ENCODE measurements at places on chromosomes 1 and 21.
A peak's percentile ranks its signal among the peaks of the same experiment; 100 is the strongest.

DNA sequence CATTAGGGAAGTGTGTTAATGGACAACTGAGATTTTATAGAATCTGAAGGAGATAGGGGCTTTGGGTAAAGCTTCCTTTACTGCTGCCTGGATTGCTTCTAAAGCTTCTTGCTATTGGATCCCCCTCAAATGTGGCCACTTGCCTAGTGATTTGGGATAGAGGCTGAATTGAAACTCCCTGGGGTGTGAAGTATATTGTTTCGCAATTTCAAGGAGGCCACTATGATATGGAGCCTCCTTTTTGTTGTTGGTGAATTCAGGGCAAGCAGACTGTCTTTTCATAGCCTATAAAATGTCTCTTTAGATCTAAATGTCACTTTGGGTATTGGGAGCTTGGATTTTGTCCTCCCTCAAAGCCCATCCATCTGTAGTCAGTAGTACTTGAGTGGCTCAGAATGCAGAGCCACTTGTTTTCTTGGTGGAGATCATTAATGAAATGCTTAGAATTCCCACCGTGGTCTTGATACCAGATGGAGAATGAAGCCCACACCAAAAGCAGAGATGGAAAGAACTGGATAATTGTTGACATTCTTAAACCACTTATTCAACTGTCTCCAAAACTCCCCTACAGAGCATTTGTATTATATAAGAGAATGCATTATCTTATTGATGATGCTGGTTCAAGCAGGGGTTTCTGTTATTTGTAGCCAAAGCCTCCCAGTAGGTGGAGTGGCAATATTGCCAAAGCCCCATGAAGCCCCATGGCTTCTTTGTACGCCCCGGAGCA, 144.3 kb upstream of the KCNE2 start:
- no peak for DNase-seq

DNA sequence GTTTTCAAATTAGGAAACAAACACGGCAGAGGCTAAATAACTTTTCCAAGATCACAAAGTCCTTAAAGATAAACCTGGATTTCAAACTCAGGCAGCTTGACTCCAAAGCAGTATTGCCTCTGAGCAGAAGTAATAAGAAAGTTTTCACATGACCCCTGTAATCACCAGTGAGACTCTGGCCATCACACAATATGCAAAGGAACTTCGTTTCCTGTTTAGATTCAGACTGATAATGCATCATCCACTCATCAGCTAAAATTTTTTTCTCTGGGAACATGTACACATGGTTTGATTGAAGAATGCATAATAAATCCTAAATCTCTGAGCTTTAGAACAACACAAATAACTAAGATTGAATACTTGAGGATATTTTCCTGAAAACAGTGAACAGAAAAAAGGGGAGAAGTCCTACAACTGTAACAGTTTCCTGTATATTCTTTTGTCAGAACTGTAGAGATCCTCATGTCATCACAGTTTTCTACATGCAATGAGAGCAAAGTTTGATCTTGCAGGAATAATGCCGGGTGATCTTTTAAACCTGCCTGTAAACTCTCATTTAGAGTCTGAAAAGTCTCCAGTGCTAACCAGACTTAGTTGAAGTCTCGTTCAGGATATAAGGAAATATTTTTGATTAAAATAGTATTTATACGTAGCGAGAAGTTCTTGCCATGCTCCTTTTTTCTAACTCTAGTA, 225.3 kb downstream of the SPATA17 start:
- DNase-seq: no peak

DNA sequence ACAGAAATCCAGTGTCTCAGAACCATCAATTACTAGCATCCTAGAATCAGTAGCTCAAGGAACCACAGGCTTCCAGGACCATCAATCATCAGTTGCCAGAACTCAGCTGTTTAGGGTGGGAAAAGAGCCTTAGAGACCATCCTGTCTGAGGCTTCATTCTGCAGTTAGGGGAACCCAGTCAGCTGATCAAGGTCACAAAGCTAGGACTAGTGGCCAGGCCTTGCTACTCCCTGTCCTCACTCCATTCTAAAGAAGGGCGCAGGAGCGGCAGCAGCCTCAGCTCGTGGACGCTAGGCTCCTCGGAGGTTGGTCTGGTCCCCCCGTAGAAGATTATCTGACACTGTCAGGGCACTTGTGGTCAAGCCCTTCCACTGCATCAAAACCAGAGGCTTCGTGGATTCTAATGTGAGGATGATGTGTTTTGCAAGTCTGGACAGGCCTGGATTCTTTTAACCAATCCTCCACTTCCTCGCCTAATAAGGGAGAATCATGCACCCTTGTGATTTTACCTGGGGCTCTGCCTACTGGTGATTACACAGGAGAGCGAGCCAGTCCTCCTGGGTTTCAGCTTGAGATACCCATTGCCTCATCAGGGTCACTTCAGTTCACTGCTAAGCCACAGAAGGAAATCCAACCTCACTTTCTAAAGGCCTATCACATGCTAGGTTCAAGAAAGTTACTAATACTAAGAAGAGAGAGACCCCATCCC, 41.7 kb upstream of the IFFO2 start:
- DNase-seq: no peak

GRCh38 chr1:199550199-199551065, 477.1 kb upstream of the NR5A2 start:
- DNase-seq: no peak

- DNase-seq: no peak
These were observed 20.1 kb downstream of the KIAA0040 start for GRCh38 chr1:175172503-175172902.

GRCh38 chr21:45524756-45525152, 17.5 kb downstream of the SLC19A1 start:
- DNase-seq: no peak

DNA sequence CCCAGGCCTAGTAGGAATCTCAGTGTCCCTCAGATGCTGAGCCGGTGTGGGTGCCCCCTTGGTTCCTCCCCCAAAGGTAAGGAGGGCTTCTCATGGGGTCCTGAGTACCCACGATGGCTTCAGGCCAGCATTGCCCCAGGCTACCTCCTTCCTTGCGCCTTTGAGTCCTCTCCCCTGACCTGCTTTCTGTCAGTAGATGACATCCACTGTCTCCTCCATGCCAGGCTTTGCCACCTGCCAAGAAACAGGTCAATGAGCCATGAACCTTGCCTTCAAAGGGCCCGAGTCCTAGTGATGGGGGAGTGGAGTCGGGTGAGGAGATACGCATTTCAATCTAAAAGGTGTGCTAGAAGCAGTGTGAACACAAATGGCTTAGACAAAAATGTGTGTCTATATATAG, 15.6 kb downstream of the WNT4 start:
- DNase-seq: no peak

DNA sequence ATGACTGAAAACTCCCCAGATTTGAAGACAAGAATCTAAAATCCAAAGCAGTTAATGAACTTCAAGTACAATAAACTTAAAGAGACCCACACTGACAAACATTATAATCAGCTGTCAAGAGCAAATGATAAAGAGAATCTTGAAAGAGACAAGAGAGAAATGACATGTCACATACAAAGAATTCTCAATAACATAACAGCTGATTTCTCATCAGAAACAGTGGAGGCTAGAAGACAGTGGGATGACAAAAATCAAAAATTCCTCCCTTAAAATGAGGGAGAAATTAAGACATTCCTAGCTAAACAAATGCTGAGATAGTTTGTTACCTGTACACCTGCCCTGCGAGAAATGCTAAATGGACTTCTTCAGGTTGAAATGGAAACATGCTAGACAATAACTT, 36.0 kb upstream of the COA6 start:
- no peak for DNase-seq

- DNase-seq: no peak
These were observed 381.9 kb downstream of the SETD4 start for GRCh38 chr21:35678393-35678792.

GRCh38 chr1:31760471-31761470, 3.4 kb downstream of the ADGRB2 start:
- DNase-seq: peak; percentile 75

GRCh38 chr1:53413175-53414001, 45.8 kb upstream of the DMRTB1 start:
- peak; percentile 15 for DNase-seq

DNA sequence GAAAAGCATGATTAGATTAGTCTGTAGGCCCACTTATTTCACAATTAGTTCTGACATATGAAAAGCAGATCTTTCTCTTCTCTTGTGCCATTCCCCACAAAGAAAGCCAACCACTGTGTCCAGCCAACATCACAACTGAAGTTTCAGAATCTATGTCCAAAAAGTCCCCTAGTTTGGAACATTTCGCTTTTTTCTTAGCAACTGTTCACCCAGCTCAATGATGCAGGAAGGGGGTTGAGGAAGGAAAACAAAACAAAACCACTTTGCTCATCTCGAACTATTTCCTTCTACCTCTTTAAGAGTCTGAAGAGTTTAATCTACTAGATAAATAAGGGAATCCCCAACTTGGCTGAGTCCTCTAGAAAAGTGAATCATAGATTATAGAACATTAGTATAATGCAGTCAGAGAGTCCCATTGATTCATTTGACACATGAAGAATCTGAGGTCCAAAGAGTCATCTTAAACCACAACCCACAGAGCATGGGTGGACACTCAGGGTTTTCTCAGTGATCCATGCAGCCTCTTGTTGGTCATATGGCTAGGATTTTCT, 159.3 kb upstream of the SGIP1 start:
- peak; percentile 57 for DNase-seq

GRCh38 chr1:65478379-65479026, 58.0 kb downstream of the LEPR start:
- DNase-seq: no peak

DNA sequence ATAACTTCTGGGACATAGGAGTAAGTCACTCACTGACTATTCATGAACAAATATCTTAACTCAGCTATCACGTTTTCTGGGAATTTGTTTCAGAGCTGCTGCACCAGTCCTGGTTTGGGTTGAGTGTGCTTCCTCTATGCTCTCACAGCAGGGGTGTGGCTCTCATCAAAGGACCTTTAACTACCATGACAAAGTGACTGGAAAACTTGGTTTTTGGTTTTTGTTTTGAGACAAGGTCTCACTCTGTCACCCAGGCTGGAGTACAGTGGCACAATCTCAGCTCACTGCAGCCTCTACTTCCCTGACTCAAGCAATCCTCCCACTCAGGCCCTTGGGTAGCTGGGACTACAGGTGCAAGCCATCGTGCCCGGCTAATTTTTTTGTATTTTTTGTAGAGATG, 4.1 kb downstream of the ILDR2 start:
- no peak for DNase-seq

- no peak for DNase-seq
These were observed 163.4 kb upstream of the TMEM51 start for GRCh38 chr1:14989931-14990728.

DNA sequence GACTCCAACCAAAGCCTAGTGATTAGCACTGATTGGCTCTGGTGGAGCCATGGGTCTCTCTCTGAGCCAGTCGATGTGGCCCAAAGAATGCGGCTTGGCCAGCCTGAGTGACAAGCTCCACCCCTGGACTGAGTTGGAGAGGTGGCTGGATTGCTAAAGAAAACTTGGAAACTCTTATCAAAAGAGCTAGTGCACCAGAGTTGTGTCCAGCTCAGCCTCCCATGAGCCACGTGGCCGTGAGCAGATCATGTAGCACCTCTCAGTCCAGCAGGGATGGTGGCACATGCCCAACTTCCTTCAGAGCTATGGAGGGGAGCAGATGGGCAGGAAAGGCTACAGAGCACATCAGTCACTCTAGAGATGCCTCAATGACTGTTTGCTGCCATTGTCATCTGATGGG, 142.8 kb upstream of the VAMP3 start:
- DNase-seq: no peak

- DNase-seq: no peak
These were observed 262.1 kb downstream of the BRINP2 start for GRCh38 chr1:177432897-177433296.

GRCh38 chr1:202374099-202374498, 25.6 kb downstream of the PPP1R12B start:
- DNase-seq: no peak

DNA sequence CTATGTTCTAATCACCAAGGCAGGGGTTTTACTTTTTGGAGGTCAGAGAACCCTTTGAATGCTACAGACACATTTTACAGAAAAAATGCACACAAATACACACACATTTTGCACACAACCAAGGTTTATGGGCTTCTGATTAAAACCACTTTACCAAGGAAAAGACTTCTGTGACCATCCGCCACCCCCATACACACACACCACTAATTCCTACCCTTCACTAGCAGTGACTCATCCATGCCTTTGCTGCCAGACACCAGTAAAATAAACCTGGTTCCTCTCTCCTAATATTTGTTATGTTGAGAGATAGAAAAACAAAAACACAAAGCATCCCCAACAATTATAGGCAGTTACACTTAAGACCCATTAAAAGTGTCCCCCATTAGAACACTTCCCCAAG, 12.9 kb downstream of the PIGM start:
- DNase-seq: no peak

DNA sequence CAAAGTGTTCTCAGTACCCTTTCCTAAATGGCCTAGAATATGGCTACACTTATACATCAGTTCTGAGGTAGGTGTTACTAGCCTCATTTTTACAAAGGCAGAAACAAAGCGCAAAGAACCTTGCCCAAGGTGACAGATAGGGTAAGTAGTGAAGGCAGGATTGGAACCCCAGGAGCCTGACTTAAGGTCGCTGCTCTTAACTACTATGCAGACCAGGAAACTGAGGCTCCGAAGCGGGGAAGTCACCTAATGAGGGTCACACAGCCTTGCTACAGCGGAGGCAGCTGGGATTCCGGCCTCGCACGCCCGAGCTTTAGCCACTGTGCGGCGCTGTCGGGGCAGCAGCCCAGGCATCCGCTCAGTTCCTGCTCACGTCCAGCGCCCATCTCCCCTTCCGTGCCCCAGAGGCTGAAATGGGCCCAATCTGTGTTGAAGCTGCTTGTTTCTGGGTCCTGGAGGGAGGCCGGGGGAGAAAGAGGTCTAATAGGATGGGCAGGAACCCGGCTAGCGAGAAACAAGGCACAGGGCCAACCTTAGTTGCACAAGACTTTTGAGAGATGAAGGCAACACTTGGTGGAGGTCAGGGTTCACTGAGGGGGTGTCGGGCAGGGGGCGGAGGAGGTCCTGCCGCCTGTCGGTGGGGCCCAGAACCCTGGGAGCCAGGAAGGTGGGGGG, 1.4 kb upstream of the FOXD2 start:
- DNase-seq: peak; percentile 75

- no peak for DNase-seq
These were observed 656.4 kb downstream of the LTN1 start for GRCh38 chr21:28336314-28336713.

DNA sequence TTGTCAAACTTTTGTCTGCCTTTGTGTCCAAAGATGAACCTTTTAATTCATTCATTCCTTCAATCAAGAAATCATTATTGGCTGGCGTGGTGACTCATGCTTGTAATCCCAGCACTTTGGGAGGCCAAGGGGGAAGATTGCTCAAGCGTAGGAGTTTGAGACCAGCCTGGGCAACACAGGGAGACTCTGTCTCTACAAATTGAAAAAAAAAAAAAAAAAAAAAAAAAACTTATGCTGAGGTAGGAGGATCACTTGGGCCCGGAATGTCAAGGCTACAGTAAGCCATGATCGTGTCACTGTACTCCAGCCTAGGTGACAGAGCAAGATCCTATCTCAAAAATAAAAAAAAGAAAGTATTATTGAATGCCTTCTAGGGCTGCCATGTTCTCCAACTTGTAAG, 51.3 kb upstream of the CXADR start:
- DNase-seq: no peak

- no peak for DNase-seq
These were observed 52.1 kb downstream of the DHRS3 start for GRCh38 chr1:12565966-12566352.

GRCh38 chr1:202438393-202439174, 90.1 kb downstream of the PPP1R12B start:
- no peak for DNase-seq

- no peak for DNase-seq
These were observed 758.4 kb downstream of the LTN1 start for GRCh38 chr21:28234326-28234725.
